ENCODE measurements at places on chromosomes 13 and 19.

- DNase-seq = no peak
Observed at GRCh38 chr13:32588736-32589135, 2.5 kb downstream of the PDS5B start.

DNA sequence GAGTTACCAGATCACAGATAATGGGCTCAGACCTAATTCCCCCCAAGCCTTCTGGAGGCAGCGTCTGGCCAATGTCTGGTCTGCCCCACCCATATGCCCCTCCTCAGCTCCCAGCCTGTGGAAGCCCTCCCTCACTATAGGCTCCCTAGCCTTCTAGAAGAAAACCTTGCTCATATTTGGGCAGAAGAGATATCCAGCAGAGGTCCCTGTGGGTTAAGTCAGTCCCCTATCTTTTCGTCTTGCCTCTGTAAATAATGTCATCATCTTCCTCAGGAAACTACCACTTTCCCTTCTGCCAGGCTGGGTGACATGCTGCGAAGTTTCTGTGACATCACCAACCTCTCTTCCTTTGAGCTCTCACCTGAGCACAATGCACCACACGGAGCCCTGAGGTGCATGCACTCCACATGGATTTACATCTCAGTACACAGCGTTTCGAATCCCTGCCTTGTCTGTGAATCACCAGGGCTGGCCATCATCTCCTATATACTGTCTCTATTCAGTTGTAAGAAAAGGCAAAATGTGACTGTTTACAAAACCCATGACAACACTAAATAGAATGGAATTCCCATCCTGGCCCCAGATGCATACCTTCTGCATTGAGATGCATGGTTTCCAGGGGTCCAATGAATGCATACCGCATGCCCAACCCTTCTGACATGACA lies 112.8 kb downstream of the CRYL1 start:
- DNase-seq = no peak

GRCh38 chr19:33171916-33172359 lies 22.2 kb upstream of the LRP3 start:
- DNase-seq = no peak

GRCh38 chr13:21053231-21053630 lies 8.2 kb downstream of the LATS2 start:
- DNase-seq = no peak
